Activated effector memory CD4-positive, alpha-beta T cell treated with anti-CD3 and anti-CD28 coated beads, Interleukin-2, amount 50 U/mL, for 16 hours (primary cell): ENCODE measurements at places on chromosomes 12 and 14.
A peak's percentile ranks its signal among the peaks of the same experiment; 100 is the strongest.

DNA sequence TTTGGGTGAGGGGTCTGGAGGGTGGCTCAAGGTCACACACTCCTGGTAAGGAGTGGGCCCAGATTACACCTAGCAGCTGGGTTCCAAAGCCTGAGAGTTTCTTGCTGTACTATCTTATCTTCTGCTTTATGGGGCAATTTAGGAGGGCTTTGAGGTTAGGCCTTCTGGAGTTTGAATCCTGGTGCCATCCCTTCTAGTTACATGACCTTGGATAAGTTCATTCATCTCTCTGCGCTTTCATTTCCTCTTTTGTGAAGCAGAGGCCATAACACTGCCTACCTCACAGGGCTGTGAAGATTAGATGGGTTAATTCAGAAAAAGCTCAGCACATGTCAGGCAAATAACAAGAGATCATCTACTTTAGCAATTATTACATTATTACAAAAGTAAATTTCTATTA lies 7.4 kb upstream of the KRT77 start:
- DNase-seq, result no peak

DNA sequence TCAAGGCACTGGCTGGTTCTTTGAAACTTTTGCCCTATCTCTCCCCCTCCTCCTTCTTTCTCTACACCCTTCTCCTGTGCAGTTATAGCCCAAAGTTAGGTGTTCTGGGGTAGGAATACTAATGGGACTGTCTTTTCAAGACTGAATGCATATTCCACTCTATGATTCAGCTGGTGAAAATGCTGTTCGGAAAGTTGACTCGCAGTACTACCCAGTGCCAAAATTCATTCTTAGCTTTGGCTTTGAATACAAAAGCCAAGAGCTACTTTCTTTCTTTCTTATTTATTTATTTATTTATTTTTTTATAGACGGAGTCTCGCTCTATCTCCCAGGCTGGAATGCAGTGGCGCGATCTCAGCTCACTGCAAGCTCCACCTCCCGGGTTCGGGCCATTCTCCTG lies 249.2 kb downstream of the ETNK1 start:
- DNase-seq, result no peak

GRCh38 chr12:22982635-22983034 lies 357.7 kb downstream of the ETNK1 start:
- DNase-seq, result no peak

- DNase-seq, result peak; percentile 69
Measured at GRCh38 chr12:46585854-46586621, 213.5 kb upstream of the SLC38A2 start.

GRCh38 chr14:72986857-72987256 lies 40.0 kb downstream of the ZFYVE1 start:
- no peak for DNase-seq

GRCh38 chr12:26122061-26122680 lies 2.7 kb downstream of the BHLHE41 start:
- peak; percentile 69 for DNase-seq

- peak; percentile 92 for DNase-seq
Measured at GRCh38 chr12:131104463-131105350, 151.0 kb downstream of the ADGRD1 start.

DNA sequence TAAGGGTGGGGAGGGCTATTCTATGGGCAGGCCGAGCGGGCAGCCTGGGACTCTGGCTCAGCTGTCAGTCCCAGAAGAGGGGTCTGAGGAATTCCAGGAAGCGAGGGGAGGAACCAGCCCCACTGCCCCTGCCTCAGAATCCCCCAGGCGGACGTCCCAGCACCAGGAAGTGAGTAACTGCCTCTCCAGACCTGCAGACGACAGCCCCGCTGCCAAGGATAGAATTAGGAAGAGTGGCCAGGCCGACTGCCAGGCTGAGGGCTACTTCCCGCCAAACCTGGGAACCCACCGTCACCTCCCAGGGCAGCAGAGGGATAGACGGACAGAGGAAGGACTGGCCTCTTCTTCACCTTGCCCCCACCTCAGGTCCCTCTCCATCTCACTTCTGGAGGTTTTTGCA lies 6.7 kb upstream of the BDKRB2 start:
- DNase-seq, result no peak

GRCh38 chr14:68626386-68626785 lies 166.5 kb downstream of the ZFP36L1 start:
- no peak for DNase-seq

DNA sequence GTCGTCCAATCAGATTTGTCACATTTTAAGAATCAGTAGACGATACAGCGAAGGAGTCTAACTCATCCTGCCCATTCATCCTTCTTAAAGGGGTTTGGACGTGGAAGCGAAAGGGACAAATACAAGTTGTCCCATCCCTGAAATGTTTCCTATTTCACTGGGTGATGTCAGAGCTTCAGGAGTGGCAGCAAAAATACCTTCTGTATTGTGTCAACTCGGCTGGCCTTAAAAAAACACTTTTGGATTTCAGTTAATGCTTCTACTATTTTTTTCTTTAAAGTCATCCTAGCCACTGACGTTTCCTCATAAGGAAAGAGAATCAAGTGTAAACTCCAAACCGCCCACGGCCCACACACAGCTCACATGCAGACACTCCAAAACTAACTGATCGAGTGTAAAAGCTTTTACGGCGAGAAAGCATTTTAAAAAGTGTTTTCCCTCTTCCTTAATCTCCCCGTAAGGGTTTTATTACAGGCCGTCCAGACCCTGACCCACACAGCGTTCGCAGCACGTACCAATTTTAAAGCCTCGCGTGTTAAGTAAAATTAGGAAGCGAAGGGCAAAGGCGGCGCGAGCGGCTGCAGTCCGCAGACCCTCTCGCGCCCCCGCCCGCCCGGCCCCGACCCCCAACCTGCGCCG lies 593 bp downstream of the CFL2 start:
- DNase-seq, result peak; percentile 77

DNA sequence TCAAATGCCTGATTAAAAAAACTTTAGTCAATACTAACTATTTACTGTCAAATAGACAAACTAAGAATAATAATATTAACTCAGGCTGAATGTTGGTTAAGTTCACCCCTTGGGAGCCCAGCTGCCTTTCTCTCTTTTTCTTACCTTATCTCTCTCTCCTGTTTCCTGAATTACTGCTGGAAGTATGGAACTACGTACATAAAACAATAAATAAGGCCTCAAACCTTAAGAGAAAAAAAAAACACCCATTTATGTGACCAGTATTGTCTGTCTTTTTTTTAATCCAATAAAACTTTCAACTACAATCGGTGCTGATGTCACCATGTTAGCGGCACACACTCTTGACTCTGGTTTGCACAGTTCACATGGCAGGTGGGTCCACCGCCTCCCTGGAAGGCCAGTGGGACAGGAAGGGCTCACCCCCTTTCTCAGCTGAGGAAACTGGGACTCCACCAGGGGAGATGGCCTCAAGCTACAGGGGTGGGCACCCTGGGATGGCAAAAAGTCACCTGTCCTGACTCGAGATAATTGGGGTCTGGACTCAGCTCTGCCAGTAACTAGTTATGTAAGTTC lies 21.3 kb downstream of the BCL11B start:
- DNase-seq, result peak; percentile 75

GRCh38 chr12:54052438-54053002 lies 1.1 kb upstream of the HOXC4 start:
- no peak for DNase-seq

DNA sequence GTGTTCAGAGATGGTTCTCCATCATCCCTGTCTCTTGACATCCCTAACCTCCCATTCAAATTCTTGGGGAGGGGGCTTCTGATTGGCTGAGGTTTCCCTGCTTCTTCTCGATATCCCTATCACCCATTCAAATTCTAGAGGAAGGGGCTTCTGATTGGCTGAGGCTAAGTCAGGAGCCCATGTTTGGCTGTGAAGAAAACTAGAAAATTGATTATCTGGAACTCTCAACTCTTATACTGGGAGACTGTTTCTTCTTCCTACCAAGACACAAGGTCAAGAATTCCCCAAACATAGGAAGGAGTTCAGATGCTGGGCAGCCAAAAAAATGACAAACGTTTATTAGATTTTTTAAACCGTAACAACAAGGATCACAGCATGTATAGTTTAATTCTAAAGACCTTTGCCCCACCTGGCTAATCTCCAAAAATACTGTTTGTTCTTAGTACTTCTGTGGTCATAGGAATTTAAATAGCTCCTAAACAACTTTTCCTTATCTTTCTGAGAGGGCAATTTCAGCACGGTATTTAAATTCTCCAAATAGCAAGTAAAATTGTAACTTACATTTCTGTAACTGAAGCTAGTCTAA lies 26.4 kb downstream of the SPIC start:
- no peak for DNase-seq

DNA sequence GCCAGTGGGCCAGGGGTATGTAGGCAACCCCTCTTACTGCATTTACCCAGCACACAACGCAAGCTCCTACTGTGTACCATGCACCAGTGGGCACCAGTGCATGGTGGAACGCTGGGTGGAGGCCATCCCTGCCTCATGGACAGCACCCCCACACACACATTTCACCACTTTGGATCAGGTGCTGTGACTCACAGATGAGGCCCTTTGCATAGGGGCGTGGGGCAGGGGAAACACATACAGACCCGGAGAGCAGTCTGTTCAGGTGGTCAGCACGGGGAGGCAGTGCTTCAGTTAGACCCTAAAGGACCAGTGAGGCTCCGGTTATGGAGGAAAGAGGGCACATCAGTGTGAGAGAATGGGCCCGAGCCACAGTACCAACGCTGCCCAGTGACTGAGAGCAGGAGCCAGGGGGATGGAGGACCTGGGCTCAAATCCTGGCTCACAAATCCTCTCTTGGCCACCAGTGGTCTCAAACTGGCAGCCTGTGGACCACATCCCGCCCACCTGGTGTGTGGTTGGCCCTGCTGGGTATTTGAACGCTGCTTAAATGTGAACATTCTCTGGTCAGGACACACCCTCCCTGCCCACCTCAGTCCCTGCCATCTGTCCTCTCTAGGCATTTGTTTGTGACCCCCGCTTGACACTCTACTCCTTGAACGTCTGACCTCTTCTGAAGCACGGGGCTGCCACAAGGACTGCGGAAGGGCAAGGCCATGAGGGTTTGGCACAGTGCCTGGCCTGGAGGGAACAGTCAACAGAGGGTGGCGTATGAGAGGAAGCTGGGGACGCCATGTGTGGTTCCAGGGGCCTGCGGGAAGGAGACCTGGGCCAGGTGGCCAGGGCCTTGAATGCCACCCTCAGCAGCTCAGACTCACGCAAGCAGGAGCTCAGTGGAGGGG lies 46.7 kb downstream of the FAM222A start:
- DNase-seq, result peak; percentile 59

GRCh38 chr12:59304077-59304721 lies 291.6 kb upstream of the SLC16A7 start:
- no peak for DNase-seq
